Cardiac muscle cell (in vitro differentiated cells and primary cell): ENCODE measurements at places on chromosomes 12 and 14. TPM values are rescaled to one million over a fixed set of nuclear protein-coding genes. Genes with fewer than 3 reads are reported as not detected.

DNA sequence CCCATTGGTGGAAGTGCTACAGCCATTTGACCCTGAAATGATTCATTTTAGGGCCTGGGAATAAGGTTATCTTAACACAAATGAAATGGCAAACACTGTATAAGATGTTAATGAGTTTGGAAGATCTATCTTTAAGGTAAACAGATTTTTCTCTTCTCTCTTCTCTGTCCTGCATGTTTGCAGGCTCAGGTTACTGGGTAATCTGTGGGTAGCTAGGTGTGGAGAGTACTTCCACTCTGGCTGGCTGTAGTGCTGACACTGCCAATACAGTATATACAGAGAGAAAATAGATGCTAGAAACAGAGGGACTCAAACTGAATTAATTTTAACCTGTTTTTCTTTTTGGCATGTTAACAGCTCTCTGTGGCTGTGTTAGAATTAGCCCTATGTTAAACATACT, 84.6 kb downstream of the SLC38A6 start:
- DNase-seq: no peak

- DNase-seq: no peak
Observed at GRCh38 chr14:45038865-45039264, 45.1 kb upstream of the PRPF39 start.

DNA sequence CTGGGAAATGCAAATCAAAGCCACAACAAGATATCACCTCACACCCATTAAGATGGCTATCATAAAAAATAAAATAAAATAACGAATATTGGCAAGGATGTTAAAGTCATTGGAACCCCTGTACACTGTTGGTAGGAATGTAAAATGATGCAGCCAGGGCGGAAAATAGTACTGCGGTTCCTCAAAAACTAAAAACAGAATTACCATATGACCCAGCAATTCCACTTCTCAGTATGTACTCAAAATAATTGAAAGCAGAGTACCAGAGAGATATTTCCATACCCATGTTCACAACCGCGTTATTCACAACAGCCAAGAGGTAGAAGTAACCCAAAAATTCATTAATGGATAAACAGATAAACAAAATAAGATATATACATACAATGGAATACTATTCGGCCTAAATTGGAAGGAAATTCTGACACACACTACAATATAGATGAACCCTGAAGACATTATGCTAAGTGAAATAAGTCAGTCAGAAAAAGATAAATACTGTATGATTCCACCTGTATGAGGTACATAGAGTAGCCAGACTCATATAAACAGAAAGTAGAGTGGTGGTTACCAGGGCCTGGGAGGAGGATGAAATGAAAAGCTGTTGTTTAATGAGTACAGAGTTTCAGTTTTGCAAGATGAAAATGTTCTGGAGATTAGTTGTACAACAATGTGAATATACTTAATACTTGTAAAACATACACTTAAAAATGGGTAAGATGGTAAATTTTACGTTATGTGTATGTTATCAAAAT, 84.6 kb downstream of the TXNDC16 start:
- no peak for DNase-seq

DNA sequence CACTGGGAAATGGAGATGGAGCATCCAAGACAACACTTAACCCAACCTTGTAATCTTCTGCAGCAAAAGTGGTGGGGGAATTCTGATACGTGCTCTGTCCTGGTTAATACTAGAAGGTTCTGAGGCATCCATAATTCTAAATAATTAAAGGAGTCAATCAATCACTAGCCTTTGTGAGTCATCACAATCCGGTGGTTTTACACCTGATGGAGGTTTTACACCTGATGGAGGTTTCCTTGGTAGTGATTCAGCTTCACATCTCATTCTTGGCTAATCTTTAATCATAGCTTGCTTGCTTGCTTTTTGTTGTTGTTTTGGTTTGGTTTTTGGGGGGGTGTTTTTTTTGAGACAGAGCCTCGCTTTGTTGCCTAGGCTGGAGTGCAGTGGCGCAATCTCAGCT, 343.4 kb downstream of the DPF3 start:
- no peak for DNase-seq

GRCh38 chr14:77055306-77055705, 26.8 kb upstream of the IRF2BPL start:
- no peak for DNase-seq

- no peak for DNase-seq
Observed at GRCh38 chr14:53743371-53743770, 213.3 kb downstream of the BMP4 start.

- no peak for DNase-seq
Observed at GRCh38 chr14:105272623-105273022, 24.3 kb downstream of the BTBD6 start.

DNA sequence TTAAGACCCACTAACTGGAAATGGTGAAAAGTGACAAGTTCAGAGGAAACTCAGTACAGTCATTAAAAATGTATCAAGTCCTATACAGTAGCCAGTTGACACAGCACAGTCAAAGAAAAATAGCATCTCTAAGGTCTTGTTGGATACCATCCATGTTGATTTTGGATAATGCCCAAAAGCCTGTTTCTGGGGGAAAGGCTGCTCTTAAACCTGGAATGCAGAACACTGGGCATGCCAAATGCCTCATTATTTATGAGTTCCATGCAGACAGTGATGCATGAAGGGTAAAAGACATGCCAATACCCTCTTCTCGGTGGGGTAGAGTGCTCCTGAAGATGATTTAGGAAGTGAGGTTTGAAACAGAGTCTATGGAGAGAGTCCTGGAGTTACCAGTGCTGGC, 29.6 kb downstream of the KCNK13 start:
- DNase-seq: peak; percentile 89

GRCh38 chr14:96146131-96146771, 58.4 kb upstream of the BDKRB2 start:
- no peak for DNase-seq

DNA sequence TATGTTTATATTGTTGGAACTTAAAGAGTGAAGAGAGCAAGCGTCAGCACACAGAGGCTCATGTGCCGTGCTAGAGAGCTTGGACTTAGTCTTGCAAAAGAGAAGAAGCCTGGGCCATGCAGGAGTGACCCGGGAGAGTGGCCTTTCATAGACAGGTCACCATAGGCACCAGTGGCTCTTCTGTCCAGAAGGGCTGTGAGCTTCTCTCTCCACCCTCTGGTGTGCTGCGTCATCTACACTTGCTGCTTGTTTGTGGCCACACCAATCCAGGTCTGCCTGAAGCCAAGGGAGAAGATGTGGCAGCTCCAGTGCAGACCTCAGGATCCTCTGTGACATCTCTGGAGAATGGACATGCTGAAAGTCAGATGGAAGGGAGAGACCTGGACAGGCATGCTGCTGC, 74.4 kb downstream of the NTF3 start:
- no peak for DNase-seq

DNA sequence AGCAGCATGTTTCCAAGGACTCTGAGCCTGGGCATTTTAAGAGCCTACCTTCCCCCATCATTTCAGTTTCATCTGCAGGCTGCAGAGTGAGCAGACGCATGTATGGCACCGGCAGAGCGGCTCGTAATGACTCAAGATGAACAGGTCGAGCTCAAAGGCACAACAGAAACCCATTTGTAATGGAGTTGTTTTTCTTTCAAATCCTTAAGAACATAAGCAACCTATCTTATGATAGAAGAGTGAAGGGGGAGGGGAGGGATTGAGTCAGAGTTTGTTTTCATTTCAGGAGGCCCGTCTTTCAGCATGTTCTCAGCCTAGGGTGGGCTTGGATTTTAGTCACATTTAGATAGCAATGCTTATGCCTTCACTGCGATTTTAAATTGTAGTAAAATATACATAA, 54.9 kb upstream of the CISTR start:
- DNase-seq: no peak

GRCh38 chr12:22458298-22458937, 85.9 kb downstream of the C2CD5 start:
- DNase-seq: no peak

- DNase-seq: no peak
Observed at GRCh38 chr14:85057221-85057620, 472.7 kb upstream of the FLRT2 start.

- no peak for DNase-seq
Observed at GRCh38 chr14:96268431-96269358, 12.7 kb downstream of the BDKRB1 start.

DNA sequence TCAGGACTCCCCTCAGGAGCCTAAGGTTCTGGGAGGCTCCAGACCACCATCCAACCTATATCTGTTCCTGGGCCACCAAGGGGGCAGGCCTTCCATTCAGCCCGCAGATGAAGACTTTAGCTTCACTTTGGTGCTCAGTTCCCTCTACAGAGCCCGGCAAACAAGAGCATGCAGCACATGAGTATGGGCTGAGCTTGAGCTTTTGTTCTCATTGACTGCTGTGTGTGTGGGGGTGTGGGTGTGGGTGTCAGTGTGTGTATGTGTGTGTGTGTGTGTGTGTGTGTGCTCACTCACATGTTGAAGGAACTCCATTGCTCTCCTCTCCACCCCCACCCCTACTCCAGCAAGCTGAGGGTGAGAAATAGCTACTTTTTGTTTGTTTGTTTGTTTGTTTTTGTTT, 219.1 kb downstream of the ZFP36L1 start:
- no peak for DNase-seq

DNA sequence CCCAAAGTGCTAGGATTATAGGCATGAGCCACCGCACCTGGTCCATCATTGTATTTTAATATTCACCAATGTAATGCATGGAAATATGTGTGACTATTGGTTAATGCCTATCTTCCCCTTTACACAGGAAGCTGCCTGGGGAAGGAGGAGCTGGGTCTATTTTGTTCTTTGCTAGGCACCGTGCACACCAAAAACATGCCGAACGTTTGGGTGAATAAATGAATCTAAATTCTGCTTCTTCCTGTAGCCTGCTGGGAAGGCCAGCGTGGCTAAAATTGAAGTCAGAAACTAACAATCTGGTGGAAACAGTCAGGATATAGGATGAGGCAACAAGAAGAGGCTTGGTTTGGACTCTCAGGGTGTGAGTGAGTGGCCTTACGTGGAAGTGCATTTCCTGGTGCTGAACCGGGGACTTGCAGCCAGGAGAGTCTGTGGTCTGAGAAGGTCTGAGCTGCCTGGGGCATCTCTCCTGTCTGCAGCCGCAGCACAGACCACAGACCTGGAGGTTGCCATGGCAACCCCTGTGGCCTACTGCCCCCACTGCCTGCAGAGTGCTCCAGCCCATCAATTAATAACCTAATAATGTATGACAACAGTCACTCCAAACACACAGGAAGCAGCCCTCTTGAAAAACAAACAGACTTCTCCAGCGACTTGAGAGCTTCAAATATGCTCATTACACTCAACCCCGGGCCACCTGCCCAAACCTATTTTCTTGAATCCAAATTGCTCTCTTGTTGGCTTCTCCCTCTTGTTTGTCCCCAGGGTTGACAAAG, 5.5 kb upstream of the GPR68 start:
- no peak for DNase-seq

GRCh38 chr12:51626115-51626514, 35.1 kb downstream of the SCN8A start:
- DNase-seq: no peak

DNA sequence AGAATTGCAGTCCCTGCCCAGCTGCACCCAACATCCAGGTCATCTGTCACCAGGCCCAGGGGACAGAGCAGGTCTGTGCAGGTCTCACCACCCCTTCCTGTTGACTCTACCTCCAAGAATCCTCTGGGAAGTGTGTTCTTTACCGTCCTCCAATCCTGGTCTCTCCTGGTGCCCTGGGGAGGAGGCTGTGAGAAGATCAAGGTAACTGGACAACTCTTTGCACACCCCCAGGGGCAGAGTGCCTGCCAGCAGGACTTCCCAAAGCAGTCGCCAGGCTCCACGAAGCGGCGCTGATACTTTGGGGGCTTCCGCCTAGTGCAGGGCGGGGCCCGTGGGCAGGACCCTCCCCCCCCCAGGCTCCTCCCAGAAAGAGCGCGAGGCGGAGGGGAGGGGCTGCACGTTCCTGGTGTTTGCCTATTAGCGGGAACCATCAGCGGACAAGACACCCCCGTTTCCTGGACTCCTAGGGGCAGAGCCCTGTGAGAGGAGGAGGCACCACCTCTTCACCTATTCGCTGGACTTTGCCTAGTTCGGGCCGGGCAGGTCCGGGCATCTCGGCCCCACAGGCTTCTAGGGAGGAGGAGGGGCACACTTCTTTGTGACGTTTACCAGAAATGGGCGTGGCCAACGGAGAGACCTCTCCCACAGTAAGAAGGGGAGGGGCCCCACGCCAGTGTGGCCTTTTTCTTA, 918.0 kb downstream of the AACS start:
- DNase-seq: peak; percentile 93

SLC6A13 gene
- total RNA-seq: 2.2 and 2.3 TPM in 2 replicates

KLRC3 gene
- not detected in 2 replicates for total RNA-seq

NGB gene
- total RNA-seq: 0.09 TPM in 1 of 2 replicates, not detected in the other

KRT3 gene
- not detected in 2 replicates for total RNA-seq

STON2 gene
- 1.0 and 1.4 TPM in 2 replicates for total RNA-seq

RDH16 gene
- 0.95 and 2.6 TPM in 2 replicates for total RNA-seq

LRRC10 gene
- 33.5 and 44.0 TPM in 2 replicates for total RNA-seq

SLC2A3 gene
- total RNA-seq: 251 and 267 TPM in 2 replicates

PELI2 gene
- total RNA-seq: 3.0 and 4.9 TPM in 2 replicates

DENND5B gene
- total RNA-seq: 85.4 and 121 TPM in 2 replicates

NELL2 gene
- 1.6 and 7.9 TPM in 2 replicates for total RNA-seq

PRB2 gene
- total RNA-seq: not detected in 2 replicates

GPR132 gene
- 1.2 and 2.0 TPM in 2 replicates for total RNA-seq

FAM216A gene
- 41.8 and 43.3 TPM in 2 replicates for total RNA-seq

ANG gene
- total RNA-seq: 0.83 and 3.8 TPM in 2 replicates
